ENCODE measurements at places on chromosomes 4 and X. TPM values are rescaled to one million over a fixed set of nuclear protein-coding genes. Genes with fewer than 3 reads are reported as not detected.

Gene KDR
- total RNA-seq = 102 TPM

Gene ZNF718
- 11.7 TPM for total RNA-seq

GRCh38 chrX:149541521-149542047, 772 bp downstream of the EOLA1 start:
- peak overlapping the region; percentile 66 for H3K4me3 ChIP-seq
- no peaks in the 10 kb centered on the region for H3K36me3 ChIP-seq
- H3K27ac ChIP-seq = peak overlapping the region; percentile 92
- no peak for DNase-seq
- H3K4me1 ChIP-seq = no peaks in the 10 kb centered on the region

DNA sequence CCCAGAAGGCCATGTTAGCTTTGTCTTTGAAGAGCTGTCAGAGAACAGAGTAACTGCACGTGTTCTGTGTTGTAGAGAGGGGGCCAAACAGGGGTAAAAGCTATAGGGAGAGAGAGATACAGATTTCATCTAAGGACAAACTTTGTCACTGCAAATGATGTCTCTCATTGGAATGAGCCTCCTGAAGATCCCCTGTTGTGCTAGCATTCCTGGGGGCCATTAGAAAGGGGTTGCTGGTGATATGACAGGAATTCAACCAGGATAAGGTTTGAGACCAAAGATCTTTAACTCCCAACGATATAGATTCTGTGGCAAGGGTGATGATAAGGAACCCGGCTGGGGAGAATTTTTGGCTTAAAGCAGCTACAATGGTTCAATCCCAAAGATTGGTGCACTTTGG, 16.8 kb downstream of the MID1 start:
- H3K27ac ChIP-seq = peak overlapping the region; percentile 63
- H3K4me3 ChIP-seq = no peak overlapping the region
- peaks cover 13% of the 10 kb centered on the region for H3K4me1 ChIP-seq

- no peak overlapping the region for H3K27ac ChIP-seq
- peaks cover 34% of the 10 kb centered on the region for H3K27me3 ChIP-seq
- H3K36me3 ChIP-seq = no peaks in the 10 kb centered on the region
- DNase-seq = peak; percentile 16
- no peaks in the 10 kb centered on the region for H3K4me1 ChIP-seq
These were observed 39.3 kb upstream of the IQSEC2 start for GRCh38 chrX:53320543-53321229.

GRCh38 chr4:3177905-3178304, 71.1 kb upstream of the MSANTD1 start:
- no peak overlapping the region for H3K4me3 ChIP-seq
- peaks cover 2% of the 10 kb centered on the region for H3K36me3 ChIP-seq
- peaks cover 32% of the 10 kb centered on the region for H3K4me1 ChIP-seq

DNA sequence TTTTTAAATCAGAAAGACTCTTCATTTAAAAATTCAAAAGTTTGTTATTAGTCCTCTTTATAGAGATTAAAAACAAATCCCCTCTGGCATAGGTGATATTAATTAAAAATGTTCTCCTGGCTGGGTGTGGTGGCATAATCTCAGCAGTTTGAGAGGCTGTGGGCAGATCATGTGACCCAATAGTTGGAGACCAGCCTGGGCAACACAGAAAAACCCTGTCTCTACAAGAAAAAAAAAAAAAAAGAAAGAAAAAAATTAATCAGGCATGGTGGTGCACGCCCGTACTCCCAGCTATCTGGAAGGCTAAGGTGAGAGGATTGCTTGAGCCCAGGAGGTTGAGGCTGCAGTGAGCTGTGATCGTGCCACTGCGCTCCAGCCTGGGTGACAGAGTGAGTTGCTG, 38.9 kb downstream of the RASGEF1B start:
- DNase-seq = no peak
- no peak overlapping the region for H3K27ac ChIP-seq
- peaks cover 6% of the 10 kb centered on the region for H3K36me3 ChIP-seq
- H3K27me3 ChIP-seq = no peaks in the 10 kb centered on the region

GRCh38 chr4:26183017-26183416, 137.8 kb upstream of the RBPJ start:
- H3K36me3 ChIP-seq = no peaks in the 10 kb centered on the region
- DNase-seq = no peak
- H3K27me3 ChIP-seq = no peaks in the 10 kb centered on the region
- no peaks in the 10 kb centered on the region for H3K4me1 ChIP-seq
- H3K27ac ChIP-seq = no peak overlapping the region

DNA sequence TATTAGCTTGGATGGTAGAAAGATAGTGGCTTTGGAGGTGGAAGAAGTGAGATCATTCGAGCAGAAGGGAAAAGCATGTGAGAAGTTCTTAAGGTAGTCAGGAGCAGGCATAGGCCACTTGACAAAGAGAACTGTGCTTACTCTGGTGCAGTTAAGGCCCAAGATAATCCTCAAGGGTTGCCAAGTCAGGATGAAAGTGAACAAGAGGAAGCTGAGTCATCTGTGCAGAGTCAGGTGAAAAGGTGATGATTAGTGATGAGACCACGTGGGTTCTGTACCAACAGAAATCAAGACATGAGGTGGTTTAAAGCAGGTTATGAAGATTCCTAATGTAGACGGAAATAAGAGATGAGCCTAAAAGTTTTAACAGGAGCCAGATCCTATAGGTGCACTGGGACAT, 369.8 kb downstream of the DTHD1 start:
- no peak overlapping the region for H3K27ac ChIP-seq
- no peaks in the 10 kb centered on the region for H3K4me1 ChIP-seq
- H3K36me3 ChIP-seq = no peaks in the 10 kb centered on the region
- DNase-seq = no peak

All from cardiac muscle cell (in vitro differentiated cells and primary cell).